ENCODE measurements at places on chromosomes 12 and 14.

GRCh38 chr12:6946033-6946919 lies 2.5 kb downstream of the C12orf57 start:
- peak; percentile 43 for DNase-seq

DNA sequence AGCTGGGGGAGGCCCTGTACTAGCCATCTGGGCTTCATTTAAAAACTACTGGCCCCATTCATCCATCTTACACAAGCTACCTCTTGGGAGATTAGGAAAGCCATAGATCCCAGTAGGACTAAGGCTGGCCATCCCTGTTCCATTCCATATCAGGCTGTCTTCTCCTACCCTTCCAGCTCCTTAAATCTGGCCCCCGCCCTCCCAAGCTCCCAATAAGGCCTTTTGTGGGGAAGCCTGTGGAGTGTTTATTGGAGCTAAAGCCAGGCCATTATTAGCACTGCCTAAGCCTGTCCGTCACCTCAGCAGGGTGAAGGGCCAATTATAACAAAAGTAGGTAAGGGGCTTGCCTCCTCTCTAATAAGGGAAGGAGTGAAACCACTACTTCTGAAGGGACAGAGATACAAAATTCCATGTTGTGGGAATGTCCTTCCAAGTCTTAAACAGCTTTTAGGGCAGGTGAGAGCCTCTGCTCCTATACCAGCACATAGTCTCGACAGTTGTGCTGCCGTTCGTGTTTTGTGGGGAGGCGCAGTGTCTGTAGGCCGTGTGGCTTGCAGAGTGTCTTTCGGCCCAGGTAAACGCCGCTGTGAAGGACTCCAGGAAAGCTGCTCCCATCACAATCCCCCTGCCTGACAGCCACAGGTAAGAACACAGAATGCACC lies 3.7 kb downstream of the MYL6 start:
- DNase-seq, result no peak

- no peak for DNase-seq
Measured at GRCh38 chr12:32477714-32478113, 78.4 kb downstream of the FGD4 start.

DNA sequence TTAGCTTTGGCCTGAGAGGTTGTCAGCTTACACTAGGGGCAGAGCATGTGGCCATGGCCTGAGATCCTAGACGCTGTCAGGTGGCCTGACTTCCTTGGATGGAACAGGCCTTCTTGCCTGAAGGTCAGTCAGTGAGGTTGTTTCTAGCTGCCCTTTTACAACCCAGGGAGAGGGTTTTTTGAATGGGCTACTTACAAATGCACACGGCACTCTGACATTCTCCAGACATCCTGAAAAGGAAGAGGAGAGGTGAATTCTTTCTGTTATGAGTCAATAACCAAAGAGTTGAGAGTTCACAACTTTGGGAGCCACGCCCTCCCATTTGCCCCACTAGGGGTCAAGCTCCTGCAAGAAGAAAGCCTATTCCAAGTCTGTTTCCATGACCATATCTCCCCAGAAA lies 7.8 kb downstream of the KRT76 start:
- DNase-seq, result no peak

- no peak for DNase-seq
Measured at GRCh38 chr12:92439420-92439805, 263.4 kb upstream of the PLEKHG7 start.

GRCh38 chr14:101064718-101065117 lies 161.2 kb upstream of the RTL1 start:
- DNase-seq, result no peak

DNA sequence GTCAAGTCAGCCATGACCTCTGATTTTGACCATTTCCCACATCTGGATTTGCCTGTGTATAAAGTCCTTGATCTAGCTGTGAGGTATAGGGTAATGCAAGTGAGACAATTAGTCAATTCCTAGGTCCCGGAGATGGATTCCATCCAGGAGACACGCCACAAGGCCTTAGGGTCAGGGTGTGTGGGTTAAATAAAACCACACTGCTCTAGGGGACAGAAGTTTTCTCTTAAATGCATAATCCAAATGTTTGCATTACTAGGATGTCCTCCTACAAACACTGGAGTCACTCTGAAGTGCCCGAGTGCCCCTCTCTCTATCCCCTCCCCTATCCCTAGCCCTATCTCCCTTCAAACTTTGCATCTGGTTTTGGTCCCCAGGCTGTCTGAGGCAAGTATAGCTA lies 26.8 kb downstream of the LRIG3 start:
- no peak for DNase-seq

GRCh38 chr12:67202678-67203012 lies 66.5 kb upstream of the CAND1 start:
- no peak for DNase-seq

- DNase-seq, result no peak
Measured at GRCh38 chr14:69713993-69714679, 52.8 kb upstream of the SRSF5 start.

DNA sequence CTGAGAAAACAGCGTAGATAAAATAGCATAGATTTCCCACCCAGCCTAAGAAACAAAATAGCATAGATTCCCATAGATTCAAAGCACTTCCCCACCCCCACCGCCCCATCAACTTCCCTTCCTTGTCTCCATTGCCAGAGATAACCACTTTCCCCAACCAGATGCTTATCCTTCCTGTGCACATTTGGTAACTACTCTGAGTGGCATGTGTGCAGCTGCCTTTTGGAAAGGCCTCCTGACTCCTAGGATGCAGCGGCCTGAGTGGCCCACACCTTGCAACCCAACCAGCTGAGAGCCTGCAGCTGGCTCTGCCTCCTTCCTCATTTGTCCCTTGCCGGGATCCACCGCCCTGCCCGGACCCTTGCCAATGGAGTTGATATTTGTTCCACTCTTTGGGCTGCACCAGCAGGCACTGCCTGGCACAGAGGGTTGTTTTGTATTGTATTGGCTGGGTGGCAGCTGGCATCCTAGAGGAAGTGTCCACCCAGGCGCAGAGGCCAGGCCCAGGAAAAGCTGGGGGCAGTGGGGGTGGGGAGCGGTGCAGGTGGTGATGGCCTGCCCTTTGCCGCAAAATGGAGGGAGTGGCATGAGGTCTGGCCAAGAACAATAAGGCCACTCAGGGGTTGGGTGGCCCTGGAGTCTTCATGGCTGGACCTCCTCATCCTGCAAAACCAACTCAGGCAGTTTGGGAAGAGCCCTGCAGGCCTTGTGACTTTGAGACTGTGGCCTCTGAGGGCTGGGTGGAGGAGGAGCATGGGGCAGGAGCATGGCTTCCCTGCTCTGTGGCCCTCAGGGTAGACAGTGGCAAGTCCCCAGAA lies 4.9 kb downstream of the SLC48A1 start:
- DNase-seq, result no peak

DNA sequence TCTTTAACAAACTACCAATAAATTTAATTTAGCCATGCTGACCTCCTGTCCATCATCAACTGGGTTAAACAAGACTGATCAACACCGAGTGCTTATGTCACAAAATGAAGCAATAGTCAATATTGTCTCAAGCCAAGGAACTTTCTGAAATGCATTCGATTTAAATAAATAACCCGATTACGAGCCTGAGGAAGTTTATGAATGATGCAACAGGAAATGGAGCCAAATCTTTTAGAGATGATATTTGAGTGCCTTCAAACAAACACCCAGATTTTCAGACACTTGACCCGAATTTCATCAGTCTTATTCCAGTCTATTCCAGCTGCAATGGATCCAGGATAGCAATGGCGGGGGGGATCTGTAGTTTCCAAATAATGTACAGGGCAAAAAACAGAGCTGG lies 27.9 kb downstream of the FAR2 start:
- no peak for DNase-seq

DNA sequence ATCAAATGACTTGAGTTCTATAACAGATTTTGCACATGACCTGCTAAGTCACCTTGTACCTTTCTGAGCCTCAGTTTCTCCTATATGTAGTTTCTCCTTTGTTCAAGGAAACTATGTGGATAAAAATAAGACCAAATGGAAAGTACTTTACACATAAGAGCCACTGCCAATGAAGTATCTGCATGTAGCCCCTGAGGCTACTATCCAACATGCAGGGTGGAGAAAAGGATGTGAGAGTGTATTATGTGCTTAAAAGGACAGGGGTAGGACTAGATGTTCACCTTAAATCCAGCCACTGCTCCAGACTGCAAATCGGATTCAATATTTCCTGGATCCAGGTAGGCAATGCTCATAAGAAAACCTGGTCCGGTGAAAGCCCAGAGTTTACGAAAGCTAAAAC lies 21.2 kb downstream of the SLC11A2 start:
- no peak for DNase-seq

DNA sequence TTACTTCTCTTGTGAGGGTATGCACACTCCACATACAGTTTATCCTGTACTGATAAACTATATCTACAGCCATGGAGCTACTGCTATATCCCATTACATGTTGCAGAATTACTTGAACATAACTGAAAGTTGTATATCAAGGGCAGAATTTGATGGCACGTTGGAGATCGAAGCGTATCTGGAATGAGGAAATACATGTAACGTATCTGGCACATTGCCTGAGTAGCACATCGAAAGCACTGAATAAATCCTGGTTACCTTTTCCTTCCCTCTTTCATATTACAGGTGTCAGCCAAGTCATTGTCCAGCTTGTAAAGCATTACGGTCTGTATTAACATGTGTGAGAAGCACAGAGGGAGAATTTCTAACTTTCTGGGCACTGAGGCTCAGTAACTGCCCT lies 42.1 kb upstream of the LIN7A start:
- no peak for DNase-seq

DNA sequence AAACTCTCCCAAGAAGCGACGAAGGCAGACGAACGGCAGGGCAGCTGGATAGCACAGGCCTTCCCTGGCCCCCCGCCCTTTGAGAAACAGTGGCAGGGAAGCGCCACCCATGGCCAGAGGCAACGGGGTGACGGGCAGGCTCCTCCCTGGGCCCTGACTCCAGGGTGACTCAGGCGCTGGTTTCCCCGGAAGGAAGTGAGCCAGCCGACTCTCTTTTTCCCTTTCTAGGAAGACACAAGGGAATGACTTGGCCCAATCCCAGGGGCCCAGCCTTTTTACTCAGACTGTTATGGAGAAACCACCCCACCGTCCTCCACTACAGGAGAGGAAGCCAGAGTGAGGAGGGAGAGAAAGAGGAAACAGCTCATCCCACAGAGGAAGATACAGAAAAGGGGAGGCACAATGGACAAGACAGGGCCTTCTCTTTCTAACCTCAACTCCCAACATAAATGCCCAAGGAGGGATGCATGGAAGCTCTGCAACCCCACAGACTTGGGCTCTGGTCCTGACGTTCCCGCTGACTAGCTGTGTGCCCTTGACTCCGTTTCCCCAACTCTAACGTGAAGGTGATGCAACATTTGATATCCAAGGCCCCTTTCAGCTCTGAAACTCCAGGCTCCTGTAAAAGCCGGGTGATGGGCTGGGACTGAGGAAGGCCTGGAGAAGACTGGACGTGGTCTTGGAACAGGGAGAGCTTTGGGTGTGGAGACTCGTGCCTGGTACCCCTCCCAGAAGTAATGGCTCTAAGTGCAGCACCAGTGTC lies 27.9 kb downstream of the ACTN1 start:
- DNase-seq, result no peak

DNA sequence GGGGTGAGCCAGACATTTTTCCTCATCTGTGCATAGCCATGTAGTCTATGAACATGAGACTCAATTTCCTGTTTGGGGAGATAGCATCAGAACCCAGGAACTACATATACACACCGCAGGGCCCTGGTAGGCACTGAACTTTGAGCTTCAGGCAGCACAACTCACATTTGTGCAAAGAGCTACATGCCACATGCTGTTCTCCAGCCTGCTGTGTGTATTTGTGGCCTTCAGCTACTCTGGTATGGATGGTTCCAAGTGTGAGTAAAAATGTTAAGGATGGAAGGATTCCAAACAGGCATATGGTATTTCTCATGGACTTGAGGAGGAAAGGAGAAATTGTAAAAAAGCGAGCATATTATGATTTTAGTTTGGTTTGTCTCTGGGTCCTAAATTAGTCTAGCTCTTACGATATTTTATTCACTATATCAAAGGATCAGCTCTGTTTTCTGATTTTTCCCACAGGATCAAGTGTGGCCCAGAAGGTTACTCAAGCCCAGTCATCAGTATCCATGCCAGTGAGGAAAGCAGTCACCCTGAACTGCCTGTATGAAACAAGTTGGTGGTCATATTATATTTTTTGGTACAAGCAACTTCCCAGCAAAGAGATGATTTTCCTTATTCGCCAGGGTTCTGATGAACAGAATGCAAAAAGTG lies 422.4 kb upstream of the OR4E1 start:
- DNase-seq, result no peak
